ENCODE measurements at places on chromosomes 2 and 18. TPM values are rescaled to one million over a fixed set of nuclear protein-coding genes. Genes with fewer than 3 reads are reported as not detected.

RFX8 gene
- not detected for total RNA-seq

ZNF396 gene
- 0.62 TPM for total RNA-seq

UGT1A5 gene
- 1.5 TPM for total RNA-seq

OR6B2 gene
- not detected for total RNA-seq

BZW1 gene
- 176 TPM for total RNA-seq

IL1R2 gene
- total RNA-seq, result 18.3 TPM

TANC1 gene
- 11.7 TPM for total RNA-seq

MAP3K19 gene
- total RNA-seq, result not detected

RNU2-63P gene
- not detected for total RNA-seq

TMEM247 gene
- not detected for total RNA-seq

NOSTRIN gene
- 9.9 TPM for total RNA-seq

LHCGR gene
- not detected for total RNA-seq

DNAJC5G gene
- total RNA-seq, result not detected

IL1B gene
- 1.0 TPM for total RNA-seq

SERPINB11 gene
- not detected for total RNA-seq

KCNG2 gene
- not detected for total RNA-seq

ANKRD30BL gene
- total RNA-seq, result not detected

DCDC2C gene
- total RNA-seq, result not detected

SRD5A2 gene
- 5.3 TPM for total RNA-seq

DPP4 gene
- total RNA-seq, result 18.4 TPM

B3GNT2 gene
- 11.0 TPM for total RNA-seq

HOXD11 gene
- total RNA-seq, result not detected

RNF144A gene
- total RNA-seq, result 2.0 TPM

COLEC12 gene
- total RNA-seq, result 0.27 TPM

CD207 gene
- total RNA-seq, result not detected

DSG1 gene
- 0.43 TPM for total RNA-seq

CSRNP3 gene
- total RNA-seq, result 1.2 TPM

ERBB4 gene
- total RNA-seq, result 0.02 TPM

PFN4 gene
- 0.66 TPM for total RNA-seq

CCT4 gene
- 48.9 TPM for total RNA-seq

ABCG8 gene
- total RNA-seq, result 34.0 TPM

EN1 gene
- total RNA-seq, result not detected

TUBA3E gene
- not detected for total RNA-seq

MRPS5 gene
- total RNA-seq, result 45.7 TPM

ASTL gene
- total RNA-seq, result not detected

COL4A4 gene
- 2.3 TPM for total RNA-seq

ILKAP gene
- total RNA-seq, result 17.7 TPM

RGPD4 gene
- not detected for total RNA-seq

IL18R1 gene
- 5.5 TPM for total RNA-seq

C2orf80 gene
- not detected for total RNA-seq

FIGLA gene
- total RNA-seq, result not detected

SLC5A7 gene
- total RNA-seq, result not detected

PLCD4 gene
- total RNA-seq, result 0.31 TPM

NEU2 gene
- not detected for total RNA-seq

KCTD18 gene
- 6.3 TPM for total RNA-seq

TUBB6 gene
- 4.5 TPM for total RNA-seq

TBR1 gene
- not detected for total RNA-seq
